ENCODE measurements at places on chromosomes 5 and 9. TPM values are rescaled to one million over a fixed set of nuclear protein-coding genes. Genes with fewer than 3 reads are reported as not detected.

The FBP1 gene
- 6.6 TPM for total RNA-seq

The NFIB gene
- total RNA-seq, result 0.36 TPM

The BHMT2 gene
- 0.38 TPM for total RNA-seq

The PCDHGA5 gene
- total RNA-seq, result not detected

The UGT3A1 gene
- total RNA-seq, result not detected

The ADAMTS2 gene
- total RNA-seq, result 0.09 TPM

The HCN1 gene
- not detected for total RNA-seq

GRCh38 chr9:126329476-126330275 is 3.0 kb downstream of the MVB12B start:
- DNase-seq, result peak; percentile 15
- no peaks in the 10 kb centered on the region for H3K27me3 ChIP-seq
- H3K36me3 ChIP-seq, result no peaks in the 10 kb centered on the region
- H3K4me1 ChIP-seq, result peaks cover 50% of the 10 kb centered on the region
- H3K27ac ChIP-seq, result peak overlapping the region; percentile 54
- no peak overlapping the region for H3K4me3 ChIP-seq

DNA sequence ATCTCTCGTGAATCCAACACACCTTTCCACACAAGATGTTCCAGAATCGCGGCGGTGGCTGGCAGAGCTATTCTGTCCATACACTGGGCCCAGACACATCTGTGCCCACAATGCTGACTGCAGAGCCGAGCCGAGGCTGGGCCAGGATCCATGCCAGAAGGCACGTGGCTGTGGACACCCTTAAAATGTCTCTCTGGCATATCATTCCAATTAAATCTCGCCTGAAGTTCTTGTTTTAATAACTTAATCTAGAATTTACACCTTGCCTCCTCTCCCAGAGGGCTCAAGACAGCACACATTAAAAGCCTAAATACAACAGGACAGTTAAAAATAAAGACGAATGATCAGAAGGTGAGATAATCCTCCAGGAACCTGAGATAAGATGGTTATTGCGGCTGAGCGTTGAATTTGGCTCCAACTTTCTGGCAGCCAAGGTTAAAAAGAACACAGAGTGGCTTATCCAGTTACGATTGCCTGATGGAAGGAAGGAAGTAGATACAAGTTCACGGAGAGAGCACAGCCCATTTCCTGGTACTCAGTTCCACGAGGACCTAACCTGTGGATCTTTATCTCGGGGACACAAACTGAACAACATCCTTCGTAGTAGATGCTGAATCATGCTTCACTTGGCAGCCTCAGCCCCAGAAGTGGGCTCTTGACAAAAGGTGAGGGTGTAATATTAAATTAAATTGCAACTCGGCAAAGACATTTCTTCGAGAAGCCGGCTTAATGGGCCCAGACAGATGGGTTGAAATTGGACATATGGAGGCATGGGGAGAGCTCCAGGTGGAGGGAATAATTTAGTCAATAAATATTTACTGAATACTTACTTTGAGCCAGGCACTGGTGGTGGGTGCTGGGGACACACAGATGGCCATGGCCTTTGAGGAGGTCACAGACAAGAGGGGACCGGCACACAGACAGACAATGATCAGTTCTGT is 86.0 kb upstream of the TBC1D2 start:
- no peaks in the 10 kb centered on the region for H3K27me3 ChIP-seq
- no peak for DNase-seq
- no peaks in the 10 kb centered on the region for H3K4me1 ChIP-seq
- H3K36me3 ChIP-seq, result no peaks in the 10 kb centered on the region
- no peak overlapping the region for H3K27ac ChIP-seq

GRCh38 chr9:12717907-12718306 is 24.7 kb downstream of the TYRP1 start:
- H3K27ac ChIP-seq, result no peak overlapping the region
- DNase-seq, result no peak
- H3K27me3 ChIP-seq, result no peaks in the 10 kb centered on the region
- H3K36me3 ChIP-seq, result no peaks in the 10 kb centered on the region
- H3K4me1 ChIP-seq, result no peaks in the 10 kb centered on the region

GRCh38 chr9:95003689-95004410 is 277.4 kb downstream of the AOPEP start:
- peaks cover 5% of the 10 kb centered on the region for H3K4me1 ChIP-seq
- H3K36me3 ChIP-seq, result no peaks in the 10 kb centered on the region
- no peak for DNase-seq
- peaks cover 2% of the 10 kb centered on the region for H3K27me3 ChIP-seq
- peak overlapping the region; percentile 88 for H3K4me3 ChIP-seq

GRCh38 chr5:17121776-17122175 is 95.7 kb upstream of the BASP1 start:
- no peak overlapping the region for H3K4me3 ChIP-seq
- no peak for DNase-seq
- no peaks in the 10 kb centered on the region for H3K36me3 ChIP-seq
- H3K27ac ChIP-seq, result no peak overlapping the region

- H3K36me3 ChIP-seq, result no peaks in the 10 kb centered on the region
- no peak overlapping the region for H3K27ac ChIP-seq
- no peak for DNase-seq
- no peaks in the 10 kb centered on the region for H3K4me1 ChIP-seq
These were observed 71.9 kb downstream of the MAP1B start for GRCh38 chr5:72179028-72179815.

DNA sequence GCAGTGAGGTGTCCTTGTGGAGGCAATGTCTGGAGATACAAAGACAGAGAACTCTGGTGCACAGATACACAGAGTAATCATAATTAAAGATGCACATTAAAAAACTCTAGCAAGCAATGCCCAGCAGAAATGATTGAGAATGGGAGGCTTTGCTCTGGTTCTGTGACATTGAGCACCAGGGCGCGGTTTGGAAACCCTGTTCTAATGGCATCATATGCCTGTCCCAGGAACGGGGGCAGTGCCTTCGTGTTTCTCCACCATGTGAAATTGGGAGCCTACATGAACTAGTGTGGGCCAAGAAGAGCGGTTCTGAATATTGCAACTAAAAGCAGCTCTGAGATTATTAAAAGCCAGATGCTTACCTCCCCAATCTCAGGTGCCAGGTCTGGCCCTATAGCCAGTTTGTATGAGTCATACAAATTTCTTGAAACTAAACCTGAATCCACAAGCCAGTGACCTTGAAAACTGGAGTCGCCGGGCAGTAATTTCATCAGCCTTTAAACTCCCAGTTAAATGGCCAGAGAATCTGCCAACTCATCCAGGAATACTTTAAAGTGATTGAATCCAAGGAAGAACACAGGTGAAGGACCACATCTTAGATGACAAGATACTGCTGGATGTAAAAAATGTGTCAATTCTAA is 22.2 kb upstream of the CTSL start:
- peaks cover 3% of the 10 kb centered on the region for H3K27me3 ChIP-seq
- DNase-seq, result no peak
- peaks cover 8% of the 10 kb centered on the region for H3K36me3 ChIP-seq
- no peak overlapping the region for H3K27ac ChIP-seq
- peaks cover 23% of the 10 kb centered on the region for H3K4me1 ChIP-seq

DNA sequence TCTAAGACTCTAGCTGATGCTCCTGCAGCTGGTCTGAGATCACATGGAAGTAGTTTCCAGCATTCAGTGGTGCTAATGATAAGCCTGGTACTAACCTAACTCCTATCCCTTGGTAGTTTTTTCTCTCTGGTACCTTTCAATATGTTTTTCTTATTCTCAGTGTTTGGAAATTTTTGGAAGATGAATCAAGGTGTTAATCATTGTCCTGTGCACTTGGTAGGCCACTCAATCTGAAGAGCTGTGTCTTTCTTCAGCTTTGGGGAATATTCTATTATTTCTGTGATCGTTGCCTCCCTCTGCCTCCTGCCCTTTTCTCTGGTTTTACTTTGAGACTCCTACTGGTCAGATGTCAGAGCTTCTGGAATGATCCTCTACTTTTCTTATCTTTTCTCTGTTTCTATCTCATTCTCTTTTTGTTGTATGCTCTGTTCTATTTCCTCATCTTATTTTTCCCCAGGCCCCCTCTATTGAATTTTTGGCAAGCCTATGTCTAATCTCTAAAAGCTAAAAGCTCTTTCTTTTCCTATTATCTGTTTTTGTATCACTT is 136.8 kb downstream of the APBA1 start:
- no peak for DNase-seq
- H3K4me1 ChIP-seq, result no peaks in the 10 kb centered on the region
- H3K36me3 ChIP-seq, result no peaks in the 10 kb centered on the region
- H3K4me3 ChIP-seq, result no peak overlapping the region
- H3K27me3 ChIP-seq, result peaks cover 2% of the 10 kb centered on the region
- no peak overlapping the region for H3K27ac ChIP-seq

DNA sequence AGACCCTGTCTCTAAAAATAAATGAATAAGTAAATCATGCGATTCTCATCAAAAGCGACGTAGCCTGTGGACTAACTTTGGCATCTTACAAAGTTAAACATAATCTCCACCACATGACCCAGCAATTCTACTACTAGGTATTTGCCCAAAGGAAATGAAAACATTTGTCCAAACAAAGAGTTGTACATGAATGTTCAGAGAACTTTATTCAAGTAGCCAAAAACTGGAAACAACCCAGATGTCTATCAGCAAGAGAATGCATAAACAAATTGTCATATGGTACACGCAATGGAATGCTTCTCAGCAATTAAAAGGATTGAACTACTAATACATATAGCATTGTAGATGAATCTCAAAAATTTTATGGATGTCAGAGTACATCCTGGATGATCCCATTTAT is 82.6 kb downstream of the ADRB2 start:
- H3K36me3 ChIP-seq, result no peaks in the 10 kb centered on the region
- no peaks in the 10 kb centered on the region for H3K4me1 ChIP-seq
- no peak for DNase-seq
- H3K27ac ChIP-seq, result no peak overlapping the region
- H3K27me3 ChIP-seq, result no peaks in the 10 kb centered on the region

GRCh38 chr9:128685636-128686489 is 3.2 kb upstream of the SET start:
- no peaks in the 10 kb centered on the region for H3K27me3 ChIP-seq
- peaks cover 64% of the 10 kb centered on the region for H3K4me1 ChIP-seq

- no peak for DNase-seq
- H3K4me3 ChIP-seq, result no peak overlapping the region
- peaks cover 7% of the 10 kb centered on the region for H3K27me3 ChIP-seq
- H3K27ac ChIP-seq, result no peak overlapping the region
These were observed 14.4 kb upstream of the DMRT3 start for GRCh38 chr9:962023-962422.

- H3K36me3 ChIP-seq, result no peaks in the 10 kb centered on the region
- H3K4me3 ChIP-seq, result peak overlapping the region; percentile 83
- peaks cover 40% of the 10 kb centered on the region for H3K4me1 ChIP-seq
- peak; percentile 12 for DNase-seq
These were observed 498 bp downstream of the ZNF367 start for GRCh38 chr9:96417661-96418082.

GRCh38 chr5:55771175-55771655 is 33.4 kb downstream of the DDX4 start:
- no peak for DNase-seq
- H3K36me3 ChIP-seq, result no peaks in the 10 kb centered on the region
- H3K4me3 ChIP-seq, result no peak overlapping the region

DNA sequence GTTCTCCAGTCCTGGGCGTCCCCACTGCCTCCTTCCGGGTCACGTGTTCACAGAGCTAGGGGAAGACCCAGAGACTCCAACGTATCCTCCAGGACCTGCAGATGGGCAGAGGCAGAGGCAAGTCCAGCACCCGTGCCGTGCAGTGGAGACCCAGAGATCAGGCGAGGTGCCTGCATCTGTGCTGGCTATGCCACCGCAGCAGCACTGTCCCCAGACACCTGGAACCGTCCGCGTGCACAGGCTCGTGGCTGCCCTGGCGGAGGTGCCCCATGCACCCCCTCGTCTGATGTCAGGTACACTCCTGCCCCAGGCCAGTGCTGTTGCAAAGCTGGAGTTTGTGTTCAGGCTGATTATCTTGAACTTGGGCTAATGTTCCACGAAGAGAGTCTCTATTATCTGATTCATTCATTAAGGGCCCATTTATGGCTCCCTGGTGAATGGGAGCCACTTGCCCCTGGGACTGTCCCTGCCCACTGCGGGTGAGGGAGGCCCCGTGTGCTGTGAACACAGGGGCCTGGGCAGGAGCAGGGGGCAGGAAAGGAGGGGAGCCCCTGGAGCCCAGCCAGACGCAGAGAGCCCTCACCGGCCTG is 13.7 kb downstream of the IRX4 start:
- no peak overlapping the region for H3K27ac ChIP-seq
- no peak for DNase-seq
- H3K4me3 ChIP-seq, result no peak overlapping the region
- no peaks in the 10 kb centered on the region for H3K36me3 ChIP-seq

GRCh38 chr5:149808264-149808982 is 78.3 kb downstream of the PPARGC1B start:
- no peaks in the 10 kb centered on the region for H3K4me1 ChIP-seq
- H3K4me3 ChIP-seq, result no peak overlapping the region
- no peaks in the 10 kb centered on the region for H3K27me3 ChIP-seq
- H3K36me3 ChIP-seq, result no peaks in the 10 kb centered on the region
- DNase-seq, result no peak
